Stimulated activated naive CD8-positive, alpha-beta T cell treated with anti-CD3 and anti-CD28 coated beads, Interleukin-15, amount 100 ng/mL, for 72 hours (primary cell): ENCODE measurements at places on chromosomes 7 and 10.

DNA sequence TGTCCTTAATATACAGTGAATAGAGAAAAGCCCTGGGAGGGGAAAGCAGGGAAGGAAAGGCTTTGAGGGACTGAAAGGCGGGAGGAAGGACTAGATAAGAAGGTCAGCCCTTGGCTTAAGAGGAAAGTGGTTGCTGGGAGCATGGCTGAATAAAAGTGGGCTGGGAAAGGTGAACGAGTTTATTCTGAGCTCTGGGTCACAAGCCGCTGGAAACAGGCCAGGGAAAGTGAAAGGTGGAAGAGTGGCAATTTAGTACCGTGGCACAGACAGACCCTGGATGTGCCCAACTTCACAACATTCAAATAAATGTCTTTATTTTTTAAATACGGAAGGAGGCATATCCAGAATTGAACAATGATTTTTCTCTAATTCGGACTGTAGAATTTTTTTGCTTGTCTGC is 39.7 kb downstream of the TAC1 start:
- no peak for DNase-seq

DNA sequence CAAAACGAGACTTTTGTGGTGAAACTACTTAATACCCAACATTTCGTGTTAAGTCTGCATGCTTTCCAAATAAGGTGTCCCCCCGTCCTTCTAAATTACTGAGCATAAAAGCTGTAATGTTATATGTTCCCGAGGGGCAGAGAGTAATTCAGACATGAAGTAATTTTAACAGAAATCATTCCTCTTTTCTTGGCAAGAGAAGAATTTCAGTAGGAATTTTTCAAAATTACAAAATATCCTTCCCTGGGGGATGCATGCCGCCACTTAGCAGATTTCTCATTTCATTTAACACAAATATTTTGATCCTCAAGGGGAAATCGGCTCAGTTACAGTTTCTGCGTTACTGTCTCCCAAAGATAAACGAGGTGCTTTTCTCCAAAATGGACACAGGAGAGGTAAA is 213.2 kb upstream of the RHOBTB1 start:
- no peak for DNase-seq

DNA sequence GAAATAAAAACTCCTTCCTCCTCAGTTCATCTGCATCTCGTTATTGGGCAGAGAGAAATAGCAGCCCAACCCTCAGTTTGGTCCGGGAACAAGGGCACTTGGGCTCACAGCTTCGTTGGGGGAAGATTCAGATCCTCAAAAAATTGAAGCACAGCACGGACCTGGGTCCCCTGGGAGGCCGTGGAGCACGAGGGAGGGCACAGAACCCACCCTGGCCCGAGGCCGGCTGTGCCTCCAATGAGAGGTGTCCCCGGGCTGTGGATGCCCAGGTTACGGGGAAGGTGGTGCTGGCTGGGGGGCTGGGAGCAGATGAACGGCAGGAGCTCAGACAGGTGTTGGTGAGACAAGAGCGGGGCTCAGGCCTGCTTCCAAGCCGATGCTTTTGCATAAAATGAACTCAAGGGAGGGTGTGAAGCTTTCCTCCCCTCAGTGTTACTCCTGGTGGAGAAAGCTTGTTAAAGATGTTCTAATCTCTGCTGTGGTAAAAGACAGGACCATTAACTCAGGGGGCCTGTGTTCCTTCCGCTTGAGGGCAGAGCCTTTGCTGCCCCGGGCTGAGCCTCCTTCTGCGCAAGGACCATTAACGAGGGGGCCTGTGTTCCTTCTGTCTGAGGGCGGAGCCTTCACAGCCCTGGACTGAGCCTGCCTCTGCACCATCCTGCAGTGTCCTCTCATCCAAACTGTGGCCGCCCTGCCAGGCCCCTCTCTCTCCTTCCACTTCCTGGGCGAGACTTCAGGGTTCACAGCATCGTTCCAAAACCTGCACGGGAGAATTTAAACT is 302.2 kb downstream of the ADARB2 start:
- DNase-seq: no peak

GRCh38 chr10:125232841-125233240 is 72.5 kb upstream of the CTBP2 start:
- no peak for DNase-seq

DNA sequence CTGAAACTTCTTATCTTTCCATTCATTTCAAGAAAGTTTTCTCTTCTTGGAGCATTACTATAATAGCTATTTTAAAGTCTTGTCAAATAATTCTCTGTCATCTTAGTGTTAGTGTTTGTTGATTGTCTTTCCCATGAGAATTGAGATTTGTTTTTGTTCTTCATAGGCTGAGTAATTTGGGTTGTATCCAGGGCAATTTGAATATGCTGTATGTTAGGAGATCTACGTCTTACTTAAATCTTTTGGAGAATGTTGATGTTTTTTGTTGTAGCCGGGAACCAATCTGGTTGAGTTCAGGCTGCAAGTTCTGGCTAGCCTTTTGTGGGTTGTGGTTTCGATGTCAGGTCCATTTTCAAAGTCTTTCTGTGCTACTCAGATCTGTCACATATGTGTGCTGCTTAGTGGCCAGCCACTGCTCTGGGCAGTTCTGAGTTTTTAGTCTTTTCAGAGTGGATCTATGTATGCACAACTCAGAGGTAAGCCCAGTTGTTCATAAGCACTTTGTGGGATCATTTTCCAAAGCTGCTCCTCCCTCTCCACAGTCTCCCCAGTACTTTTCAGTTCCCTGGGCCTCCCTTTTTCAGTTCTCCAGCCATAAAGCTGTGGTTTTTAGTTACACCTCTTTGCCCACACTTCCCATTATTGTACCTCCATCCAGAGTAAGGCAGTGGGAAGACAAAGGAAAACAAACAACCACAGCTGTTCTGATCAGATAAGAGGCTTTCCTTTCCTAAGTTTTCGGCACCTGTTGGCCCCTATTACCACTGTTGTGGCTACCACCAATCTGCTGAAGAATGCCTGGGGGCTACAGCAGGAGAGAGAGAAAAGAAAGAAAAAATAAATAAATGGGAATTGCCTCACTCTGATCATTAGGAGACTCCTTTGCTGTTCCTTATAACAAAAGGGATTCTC is 4.7 kb upstream of the CCNJ start:
- DNase-seq: no peak

DNA sequence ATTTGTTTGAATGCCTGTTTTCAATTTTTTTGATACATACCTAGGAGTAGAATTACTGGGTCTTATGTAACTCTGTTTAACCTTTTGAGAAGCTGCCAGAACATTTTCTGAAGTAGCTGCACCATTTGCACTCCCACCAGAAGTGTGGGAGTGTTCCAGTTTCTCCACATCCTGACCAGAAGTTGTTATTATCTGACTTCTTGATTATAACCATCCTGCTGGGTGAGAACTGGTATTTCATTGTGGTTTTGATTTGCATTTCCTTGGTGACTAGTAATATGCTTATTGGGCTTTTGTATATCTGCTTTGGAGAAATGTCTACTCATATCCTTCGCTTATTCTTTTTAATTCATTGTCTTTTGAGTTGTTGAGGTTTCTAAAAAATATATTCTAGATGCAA is 117.2 kb upstream of the GLCCI1 start:
- DNase-seq: peak; percentile 17

GRCh38 chr7:91127959-91128358 is 136.3 kb upstream of the FZD1 start:
- no peak for DNase-seq

DNA sequence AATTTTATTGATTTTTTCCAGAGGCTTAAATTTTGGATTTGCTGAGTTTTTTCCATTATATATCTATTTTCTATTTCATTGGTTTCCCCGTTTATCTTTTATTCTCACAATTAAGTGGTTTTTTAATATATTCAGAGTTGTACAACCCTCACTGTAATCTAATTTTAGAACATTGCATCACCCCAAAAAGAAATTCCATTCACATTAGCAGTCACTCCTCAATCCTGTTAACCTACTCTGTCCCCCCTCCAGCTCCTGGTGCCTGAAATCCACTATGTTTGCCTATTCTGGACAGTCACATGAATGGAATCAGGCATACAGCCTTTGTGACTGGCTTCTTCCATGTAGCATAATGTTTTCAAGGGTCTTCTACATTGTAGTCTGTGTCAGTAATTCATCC is 55.8 kb upstream of the ITGA8 start:
- DNase-seq: no peak

- peak; percentile 68 for DNase-seq
Observed at GRCh38 chr7:92836489-92836999, at the start of gene CDK6. Gene CDK6 (minus strand): TSS chr7:92836573. CDS start chr7:92833323, 3,250 bp downstream.

DNA sequence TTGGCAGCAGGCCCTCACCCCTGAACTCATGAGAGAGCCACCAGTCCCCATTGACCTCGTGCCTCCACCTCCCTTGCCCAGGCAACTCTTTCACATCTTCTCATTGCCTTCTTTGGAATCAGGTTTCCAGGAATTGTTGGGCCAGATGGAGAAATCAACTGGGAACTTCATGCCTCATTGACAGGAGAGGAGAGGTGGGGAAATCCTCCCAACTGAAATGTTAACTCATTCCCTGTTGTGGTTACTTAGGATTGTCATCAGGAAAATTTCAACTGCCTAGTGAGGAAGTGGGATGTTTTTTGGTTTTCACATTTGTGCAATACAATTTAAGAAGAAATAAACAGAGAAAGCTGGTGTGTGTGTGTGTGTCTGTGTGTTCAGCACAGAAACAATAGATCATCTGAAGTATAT is 106.6 kb upstream of the INHBA start:
- DNase-seq: no peak

DNA sequence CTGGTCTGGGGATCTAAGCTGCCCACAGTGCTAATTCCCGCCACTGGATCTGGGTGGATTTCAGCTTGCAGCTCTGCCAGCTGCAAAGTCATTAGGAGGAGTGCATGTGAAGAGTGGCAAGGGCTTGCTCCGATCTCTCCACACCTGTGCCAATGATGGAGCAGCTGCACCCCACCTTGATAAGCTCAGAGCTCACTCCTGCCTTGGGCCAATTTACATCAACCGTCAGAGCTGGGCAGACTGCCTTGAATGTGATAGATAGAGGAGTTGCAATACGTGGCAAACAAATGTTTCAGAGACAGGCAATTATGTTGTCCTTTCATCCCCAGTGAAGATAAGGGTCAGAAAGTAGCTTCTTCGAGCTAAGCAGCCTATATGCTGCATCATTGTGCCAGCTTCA is 379.9 kb downstream of the SH2D4B start:
- no peak for DNase-seq

DNA sequence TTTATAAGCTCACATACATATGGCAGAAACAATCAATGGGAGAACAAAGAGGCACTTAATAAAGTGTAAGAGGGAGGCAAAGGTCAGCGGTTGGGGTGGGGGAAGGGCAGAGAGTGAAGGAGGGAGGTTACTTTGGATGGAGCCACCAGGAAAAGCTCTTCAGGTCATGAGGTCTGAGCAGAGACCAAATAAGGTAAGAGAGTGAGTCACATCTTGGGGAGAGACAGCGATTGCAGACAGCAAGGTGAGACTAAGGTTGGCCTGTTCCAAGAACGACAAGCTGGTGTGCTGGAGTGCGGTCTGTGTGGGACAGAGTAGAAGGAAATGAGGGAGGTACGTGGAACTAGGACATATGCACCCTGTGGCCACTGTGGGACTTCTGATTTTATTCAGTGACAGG is 74.3 kb upstream of the TOMM7 start:
- DNase-seq: no peak

- no peak for DNase-seq
Observed at GRCh38 chr10:131737543-131738395, 163.0 kb upstream of the PPP2R2D start.

GRCh38 chr7:128827971-128828711 is 2.1 kb upstream of the FLNC start:
- DNase-seq: no peak

DNA sequence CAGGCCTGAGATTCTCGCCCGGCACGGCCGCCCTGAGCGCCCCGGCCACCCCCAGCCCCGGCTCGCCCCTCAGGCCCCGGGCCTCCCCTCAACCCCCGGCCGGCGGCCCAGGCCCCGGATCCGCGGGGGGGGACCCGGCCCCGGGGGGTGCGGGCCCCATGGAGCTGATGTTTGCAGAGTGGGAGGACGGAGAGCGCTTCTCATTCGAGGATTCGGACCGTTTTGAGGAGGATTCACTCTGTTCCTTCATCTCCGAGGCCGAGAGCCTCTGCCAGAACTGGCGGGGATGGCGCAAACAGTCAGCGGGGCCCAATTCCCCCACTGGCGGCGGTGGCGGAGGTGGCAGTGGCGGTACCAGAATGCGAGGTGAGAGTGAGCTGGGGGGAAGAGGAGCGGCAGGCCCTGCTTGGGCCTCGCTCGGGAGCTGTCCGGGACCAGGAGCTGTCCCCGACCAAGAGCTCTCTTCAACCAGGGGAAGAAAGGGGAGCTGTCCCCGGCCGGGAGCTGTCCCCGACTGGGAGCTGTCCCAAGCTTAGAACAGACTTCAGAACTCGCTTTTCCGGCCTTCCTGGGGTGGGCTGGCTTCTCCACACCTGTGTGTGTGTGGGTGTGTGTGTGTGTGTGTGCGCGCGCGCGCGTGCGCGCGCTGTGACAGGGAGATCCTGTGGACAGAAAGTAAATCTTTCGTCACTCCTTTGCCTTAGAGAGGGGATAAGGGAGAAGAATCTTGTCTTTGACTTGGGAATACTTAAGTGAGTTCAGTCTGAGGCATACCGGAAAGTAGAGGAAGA is 510 bp downstream of the ZSWIM8 start:
- DNase-seq: peak; percentile 49

- DNase-seq: no peak
Observed at GRCh38 chr10:127148066-127148932, 48.1 kb downstream of the INSYN2A start.

- no peak for DNase-seq
Observed at GRCh38 chr7:114310345-114311110, 104.1 kb upstream of the FOXP2 start.

DNA sequence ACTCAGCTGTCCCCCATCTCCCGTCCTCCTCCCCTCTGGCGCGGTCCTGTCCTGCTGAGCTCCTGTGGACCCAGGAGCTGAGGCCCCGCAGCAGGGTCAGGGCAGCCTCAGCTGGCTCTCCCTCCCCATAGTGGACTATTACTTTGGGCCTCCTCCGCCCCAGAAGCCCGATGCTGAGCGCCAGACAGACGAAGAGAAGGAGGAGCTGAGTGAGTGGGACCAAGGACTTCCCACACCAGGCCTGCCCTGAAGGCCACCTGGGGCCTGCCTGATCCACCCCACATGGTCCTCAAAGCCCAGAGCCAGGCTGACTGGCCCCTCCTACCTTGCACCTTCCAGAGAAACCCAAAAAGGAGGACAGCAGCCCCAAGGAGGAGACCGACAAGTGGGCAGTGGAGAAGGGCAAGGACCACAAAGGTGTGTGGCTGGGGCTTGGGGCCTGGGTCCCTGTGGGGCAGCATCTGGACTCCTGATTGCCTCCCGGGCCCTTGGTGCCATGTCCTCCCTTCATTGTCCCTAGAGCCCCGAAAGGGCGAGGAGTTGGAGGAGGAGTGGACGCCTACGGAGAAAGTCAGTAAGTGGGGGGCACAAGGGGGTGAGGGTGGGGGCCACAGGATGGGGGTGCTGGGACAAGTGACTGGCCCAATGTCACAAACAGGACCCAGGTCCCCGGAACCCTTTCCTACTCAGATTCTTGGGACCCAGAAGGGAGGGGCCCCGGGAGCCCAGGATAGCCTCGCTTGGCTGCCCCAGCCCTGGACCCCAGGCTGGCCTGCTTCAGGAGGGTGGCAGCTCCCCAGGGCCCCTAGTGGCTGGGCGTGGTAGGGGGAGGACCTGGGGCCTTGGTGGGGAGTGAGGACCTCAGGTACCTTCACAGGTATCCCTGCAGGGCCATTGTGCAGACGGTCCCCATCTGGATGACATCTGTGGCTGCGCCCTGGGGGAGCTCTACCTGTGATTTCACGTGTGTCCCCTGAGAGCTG is 4.9 kb downstream of the AEBP1 start:
- no peak for DNase-seq
